ENCODE measurements at places on chromosomes 6 and 20.

DNA sequence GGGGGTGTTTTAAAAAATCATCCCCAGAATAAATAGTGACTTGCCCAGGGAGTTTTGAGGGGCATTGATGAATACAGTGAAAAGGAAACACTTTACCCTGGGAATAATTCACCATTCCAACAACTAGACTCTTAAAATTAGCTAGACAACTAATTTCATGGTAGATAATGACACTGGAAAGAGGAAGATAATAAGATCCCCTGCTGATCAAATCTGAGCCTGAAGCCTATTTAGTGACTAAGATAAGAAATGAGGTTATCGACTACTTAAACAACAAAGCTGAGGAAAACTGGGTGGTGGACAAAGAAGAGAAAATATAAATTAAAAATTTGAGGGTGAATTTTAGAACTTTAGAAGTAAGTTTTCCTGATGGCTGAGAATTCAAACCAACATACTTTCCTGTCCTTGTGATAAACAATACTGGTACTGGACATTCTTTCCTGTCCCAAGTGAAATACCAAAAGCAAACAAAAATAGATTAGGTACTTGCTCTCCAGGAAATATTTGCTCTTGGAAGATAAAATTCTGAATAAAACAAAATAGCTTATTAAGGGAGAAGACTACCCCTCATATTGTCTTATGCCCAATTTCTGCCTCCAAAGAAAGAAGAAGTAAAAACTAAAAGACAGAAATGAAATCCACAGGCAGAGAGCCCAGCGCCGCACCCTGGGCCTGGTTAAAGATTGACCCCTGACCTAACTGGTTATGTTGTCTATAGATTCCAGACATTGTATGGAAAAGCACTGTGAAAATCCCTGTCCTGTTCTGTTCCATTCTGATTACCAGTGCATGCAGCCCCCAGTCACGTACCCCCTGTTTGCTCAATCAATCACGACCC is 64.0 kb upstream of the ADGRF4 start:
- no peak for DNase-seq

- DNase-seq, result no peak
Measured at GRCh38 chr20:35252037-35252461, 25.6 kb downstream of the MMP24 start.

- DNase-seq, result no peak
Measured at GRCh38 chr6:21598674-21599023, 5.1 kb downstream of the SOX4 start.

DNA sequence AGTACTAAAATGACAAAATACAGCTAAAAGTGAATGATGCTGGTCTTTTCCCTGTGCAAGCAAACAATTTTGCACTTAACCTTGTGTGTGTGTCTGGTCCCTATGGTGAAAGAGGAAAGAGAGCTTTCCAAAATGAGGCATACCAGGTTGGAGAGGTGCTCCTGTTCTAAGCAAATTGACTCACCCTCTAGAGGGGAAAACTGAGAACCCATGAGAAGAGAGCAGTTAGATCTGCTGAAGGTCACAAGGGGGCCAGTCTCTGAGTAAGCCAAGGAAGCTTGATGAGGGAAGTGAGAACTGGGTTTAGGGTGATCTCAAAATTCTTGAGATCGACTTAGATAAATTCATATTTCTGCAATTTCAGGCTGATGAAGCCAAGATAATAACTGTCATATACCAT is 157.5 kb upstream of the TBX18 start:
- DNase-seq, result no peak

- DNase-seq, result peak; percentile 72
Measured at GRCh38 chr6:45606831-45607400, 229.2 kb upstream of the SUPT3H start.

- DNase-seq, result no peak
Measured at GRCh38 chr6:36781669-36782068, 57.6 kb downstream of the CPNE5 start.

GRCh38 chr20:48431653-48432493 is 395.9 kb downstream of the PREX1 start:
- DNase-seq, result no peak

GRCh38 chr20:50395251-50395729 is 114.9 kb upstream of the PTPN1 start:
- DNase-seq, result no peak

- no peak for DNase-seq
Measured at GRCh38 chr6:155171109-155171746, 92.6 kb upstream of the CLDN20 start.

DNA sequence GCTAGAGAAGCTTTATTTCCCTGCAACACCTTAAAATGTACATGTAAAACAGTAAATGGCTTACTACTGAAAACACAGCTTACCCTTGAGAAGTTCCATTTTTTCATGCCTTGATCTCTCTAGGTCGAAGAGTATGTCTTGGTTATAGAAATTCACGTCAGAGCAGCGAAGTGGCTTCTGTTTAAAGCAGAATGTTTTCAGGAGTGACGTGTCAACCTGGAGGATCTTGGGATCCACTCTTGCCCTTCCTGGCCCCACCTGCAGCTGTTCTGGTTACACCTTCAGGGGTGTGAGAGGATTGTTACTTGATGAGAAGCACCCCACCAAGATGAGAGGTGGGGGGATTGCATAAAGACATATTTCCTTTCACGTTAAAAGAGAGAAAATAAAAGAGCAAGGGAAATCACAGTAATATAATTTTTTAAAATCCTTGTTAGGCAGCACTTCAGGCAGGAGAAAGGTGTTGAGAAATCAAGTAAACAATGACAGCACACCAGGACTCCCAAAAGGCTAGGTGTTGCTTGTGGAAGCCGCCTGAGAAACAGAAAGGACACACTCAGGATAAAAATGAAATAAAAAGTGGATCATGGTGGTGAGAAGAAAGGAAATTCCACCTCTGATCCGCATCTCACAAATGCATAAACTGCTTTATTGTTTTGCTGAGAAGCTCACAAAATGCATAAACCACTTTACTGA is 149.7 kb downstream of the UNC5CL start:
- no peak for DNase-seq

DNA sequence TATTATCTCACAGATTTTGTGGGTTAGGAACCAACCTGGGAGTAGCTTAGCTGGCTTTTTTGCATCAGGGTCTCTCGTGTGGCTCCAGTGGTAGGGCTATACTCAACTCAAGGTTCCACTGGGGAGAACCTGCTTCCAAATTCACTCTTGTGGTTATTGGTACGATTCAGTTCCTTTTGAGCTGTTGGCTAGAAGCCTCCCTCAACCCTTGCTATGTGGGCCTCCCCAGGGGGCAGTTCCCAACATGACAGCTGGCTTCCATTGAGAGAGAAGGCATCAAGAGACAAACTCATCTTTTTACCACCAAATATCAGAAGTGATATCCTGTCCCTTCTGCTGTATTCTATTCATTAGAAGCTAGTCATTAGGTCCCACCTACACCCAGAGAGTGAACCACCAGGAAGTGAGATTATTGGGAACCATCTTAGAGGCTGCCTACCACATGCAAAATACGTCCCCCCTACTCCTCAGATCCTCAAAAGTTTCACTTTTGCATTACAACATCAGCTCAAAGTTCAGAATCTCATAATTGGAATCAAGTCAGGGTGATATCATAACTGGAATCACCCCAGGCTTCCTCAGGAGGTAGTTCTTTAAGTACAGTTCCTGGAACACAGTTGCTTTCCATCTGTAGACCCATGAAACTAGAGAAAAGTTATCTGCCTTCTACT is 30.9 kb downstream of the MKKS start:
- DNase-seq, result no peak

DNA sequence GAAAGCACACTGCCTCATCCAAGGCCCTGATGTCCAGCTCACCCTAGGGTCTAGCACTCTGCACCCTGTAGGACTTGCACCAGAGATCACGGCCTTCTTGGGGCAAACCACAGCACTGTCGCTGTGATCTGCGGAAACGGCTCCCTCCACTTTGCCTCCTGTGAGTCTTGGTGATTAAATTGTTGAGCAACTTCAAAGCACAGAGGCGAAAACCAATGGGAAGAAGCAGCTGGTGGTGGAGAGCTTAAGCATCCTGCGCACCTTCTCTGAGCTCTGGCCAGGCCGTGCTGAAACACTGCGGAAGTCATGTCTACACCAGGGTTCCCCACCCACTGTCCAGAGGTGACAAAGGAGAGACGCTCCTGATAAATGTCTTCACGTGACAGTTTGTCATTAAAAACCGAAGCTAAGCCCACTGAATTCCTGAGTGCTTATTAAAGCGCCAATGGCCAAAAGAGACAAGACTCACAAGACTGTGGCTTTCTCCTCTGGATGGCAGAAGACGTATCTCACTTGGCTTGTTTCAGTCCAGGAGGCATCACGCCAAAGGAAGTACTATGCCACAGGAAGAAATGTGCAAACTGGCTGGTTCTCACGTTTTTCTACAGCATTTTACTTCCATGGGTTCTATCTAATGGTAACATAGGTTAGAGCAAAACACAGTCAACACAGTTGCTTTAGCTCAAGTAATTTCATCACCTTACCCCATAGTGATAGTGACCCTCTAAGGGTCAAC is 3.1 kb downstream of the RAMACL start:
- no peak for DNase-seq

DNA sequence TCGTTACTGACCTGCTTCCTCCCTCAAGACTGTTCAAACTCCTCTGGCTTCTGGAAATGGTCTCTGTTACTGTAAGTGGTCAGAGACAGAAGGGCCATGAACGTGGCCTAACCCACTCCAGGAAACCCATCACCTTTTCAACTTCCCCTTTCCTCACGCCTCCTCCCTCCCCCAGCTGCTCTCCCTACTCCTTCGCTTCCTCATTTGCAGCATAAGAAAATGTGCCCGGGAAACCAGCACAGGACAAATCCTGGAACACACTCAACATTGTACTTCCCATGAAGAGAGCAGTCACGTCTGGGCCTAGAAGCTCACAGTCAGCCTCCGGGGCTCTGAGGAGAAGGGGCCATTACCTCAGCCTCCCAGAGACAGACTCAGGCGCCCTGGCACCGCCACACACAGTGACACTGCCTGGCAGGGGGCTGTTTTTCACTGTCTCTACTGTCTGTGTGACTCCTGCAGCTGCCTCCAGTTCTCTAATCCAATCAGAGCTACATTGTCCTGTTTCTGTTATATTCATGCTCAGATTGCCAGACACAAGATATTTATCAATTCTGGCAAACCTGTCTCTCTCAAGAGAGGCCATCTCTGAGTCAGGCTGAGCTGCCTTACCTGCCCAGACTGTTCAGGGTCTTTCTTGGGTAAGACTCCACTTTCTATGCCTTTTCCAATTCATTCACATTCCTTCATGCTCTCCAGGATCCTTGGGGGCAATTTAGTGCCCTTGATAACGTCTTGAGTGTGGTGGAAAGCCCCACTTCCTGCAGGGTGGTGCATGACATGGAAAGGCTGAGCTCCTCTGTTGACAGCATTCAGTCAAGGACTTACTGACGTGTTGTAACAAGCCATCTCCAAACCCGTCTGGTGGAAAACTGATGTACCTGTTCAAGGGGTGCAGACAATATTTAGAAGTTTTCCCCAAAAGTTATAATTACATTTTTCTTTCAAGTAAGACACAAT is 242.2 kb downstream of the HIVEP2 start:
- DNase-seq, result no peak

GRCh38 chr6:161139304-161139765 is 134.5 kb downstream of the AGPAT4 start:
- DNase-seq, result no peak

- peak; percentile 86 for DNase-seq
Measured at GRCh38 chr6:35920793-35921732, at the start of gene SRPK1. SRPK1 (minus strand) TSS chr6:35921098; CDS start chr6:35921056, 42 bp downstream.

DNA sequence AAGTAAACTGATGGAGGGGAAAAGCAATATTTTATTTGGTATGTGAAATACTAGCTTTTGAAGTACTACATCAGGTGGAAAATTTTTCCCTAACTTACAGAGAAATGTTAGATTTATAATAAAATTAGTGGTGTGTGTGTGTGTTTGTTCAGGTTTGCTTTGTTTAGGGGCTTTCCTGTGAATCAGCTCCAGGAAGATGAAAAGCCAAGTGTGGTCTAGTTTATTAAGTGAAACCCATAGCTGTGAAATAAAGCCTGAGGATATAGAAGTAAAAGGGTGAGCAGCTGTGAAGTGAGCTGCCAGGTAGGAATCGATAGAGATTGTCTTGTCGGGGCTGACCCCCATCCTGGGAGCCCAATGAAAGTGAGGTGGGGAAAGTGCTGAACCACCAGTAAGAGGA is 347.6 kb upstream of the IMPG1 start:
- no peak for DNase-seq
